ENCODE measurements at places on chromosomes 3 and 15. TPM values are rescaled to one million over a fixed set of nuclear protein-coding genes. Genes with fewer than 3 reads are reported as not detected.

The GOLGA6L7 gene
- not detected for total RNA-seq

The CTXN2 gene
- not detected for total RNA-seq

The ZSCAN2 gene
- total RNA-seq = 32.3 TPM

The TP63 gene
- total RNA-seq = 8.9 TPM

The TRNT1 gene
- total RNA-seq = 33.2 TPM

The SERPINI2 gene
- not detected for total RNA-seq

The MAP6D1 gene
- 2.9 TPM for total RNA-seq

The MUSTN1 gene
- 12.0 TPM for total RNA-seq

The RLBP1 gene
- total RNA-seq = 102 TPM

The ENTPD3 gene
- 1.7 TPM for total RNA-seq

The LRCH3 gene
- 118 TPM for total RNA-seq

The SPSB4 gene
- total RNA-seq = 13.7 TPM

The EIF4G1 gene
- total RNA-seq = 155 TPM

Measured in camera-type eye (tissue), 1 donor.